ENCODE measurements at places on chromosomes 12 and 14.

DNA sequence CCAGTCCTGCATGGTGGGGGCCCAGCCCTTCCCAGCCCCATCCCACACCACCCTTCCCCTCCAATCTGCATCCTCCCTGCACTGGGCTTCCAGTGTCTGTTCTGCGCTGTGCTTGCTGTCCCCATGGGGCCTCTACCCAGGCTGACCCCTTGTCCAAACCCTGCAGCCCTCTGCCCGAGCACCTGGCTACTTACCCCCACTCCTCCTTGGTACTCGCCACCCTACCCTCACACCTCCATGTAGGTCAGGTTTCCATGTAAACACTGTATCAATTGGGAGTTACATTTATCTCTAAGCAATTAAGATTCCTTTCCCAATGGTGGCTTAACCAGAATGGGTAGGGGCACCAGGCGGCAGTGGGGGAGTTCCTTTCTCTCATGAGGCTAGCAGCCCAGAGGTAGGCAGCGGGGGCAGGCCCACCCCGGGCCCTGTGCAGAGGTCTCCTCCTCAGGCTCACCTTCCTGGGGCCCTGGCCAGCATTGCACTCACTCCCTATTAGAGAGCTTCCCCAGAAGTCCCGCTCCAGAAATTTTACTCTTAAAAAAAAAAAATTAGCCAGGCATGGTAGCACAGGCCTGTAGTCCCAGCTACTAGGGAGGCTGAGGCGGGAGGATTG is 76.6 kb upstream of the CCND2 start:
- no peak for DNase-seq

DNA sequence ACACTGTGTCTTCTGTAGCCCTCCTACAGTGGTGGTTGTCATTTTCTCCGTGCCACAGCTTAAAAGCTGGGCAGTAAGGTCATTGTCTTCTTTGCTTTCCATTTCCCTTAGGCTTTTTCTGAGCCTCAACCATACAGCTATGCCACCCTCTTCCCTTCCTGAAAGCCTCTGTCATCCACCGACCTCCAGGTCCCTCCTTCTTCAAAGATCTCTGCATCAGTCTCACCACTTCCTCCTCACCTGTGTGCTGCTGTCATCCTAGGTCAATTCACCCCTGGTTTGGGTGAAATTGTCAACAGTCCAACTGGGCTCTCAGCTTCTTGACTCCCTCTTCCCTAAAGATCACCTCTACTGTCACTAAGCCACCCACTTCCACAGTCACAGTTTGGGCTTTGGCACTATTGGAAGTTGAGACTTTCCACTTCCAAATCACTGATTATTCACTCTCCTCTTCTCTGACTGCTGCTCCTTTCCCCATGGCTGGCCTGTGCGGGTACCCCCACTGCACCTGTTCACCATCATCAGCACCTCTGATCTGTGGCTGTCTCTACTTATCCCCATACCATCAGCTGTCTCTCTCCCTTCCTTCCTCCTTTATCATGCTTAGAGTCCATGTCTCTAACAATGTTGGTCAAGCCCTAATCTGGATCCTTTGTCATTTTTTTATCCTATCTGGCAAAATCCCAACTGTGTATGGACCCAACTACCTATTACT is 15.5 kb upstream of the TSPAN9 start:
- no peak for DNase-seq

DNA sequence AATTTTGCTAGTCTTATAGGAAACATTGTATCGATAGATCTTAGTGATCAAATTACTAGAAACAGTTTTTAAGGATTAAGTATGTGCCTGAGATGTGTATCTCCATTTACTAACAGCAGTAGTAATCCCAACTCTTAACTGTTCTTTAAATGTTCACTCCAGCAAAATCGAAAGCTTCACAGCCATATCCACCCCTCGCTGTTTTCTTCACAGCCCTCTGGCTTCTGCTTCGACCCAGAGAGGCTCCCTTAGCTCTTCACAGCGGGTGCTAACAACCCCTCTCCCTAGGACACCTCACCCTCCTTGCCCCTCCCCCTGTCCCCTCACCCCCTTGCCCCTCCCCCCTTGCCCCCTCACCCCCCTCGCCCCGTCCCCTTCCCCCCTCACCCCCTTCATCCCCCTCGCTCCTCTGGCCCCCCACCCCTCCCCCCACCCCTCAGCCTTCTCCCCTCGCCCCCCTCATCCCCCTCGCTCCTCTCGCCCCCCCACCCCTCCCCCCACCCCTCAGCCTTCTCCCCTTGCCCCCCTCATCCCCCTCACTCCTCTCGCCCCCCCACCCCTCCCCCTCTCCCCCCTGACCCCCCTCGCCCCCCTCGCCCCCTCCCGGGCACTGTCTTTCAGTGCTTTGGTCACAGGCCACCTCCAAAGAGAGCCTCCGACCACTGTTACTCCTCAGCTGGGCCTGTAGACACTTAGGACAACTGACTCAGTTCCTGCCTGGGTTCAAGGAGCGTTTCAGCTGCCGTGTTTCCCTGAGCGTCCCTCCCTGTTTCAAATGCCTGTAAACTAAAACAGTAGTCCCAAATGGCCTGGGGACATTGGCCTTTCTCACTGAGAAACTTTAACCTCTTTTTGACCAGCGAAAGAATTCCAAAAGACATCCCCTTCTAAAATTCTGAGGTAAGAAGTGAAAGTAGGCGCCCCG is 46.0 kb upstream of the DYNC1H1 start:
- DNase-seq = no peak

DNA sequence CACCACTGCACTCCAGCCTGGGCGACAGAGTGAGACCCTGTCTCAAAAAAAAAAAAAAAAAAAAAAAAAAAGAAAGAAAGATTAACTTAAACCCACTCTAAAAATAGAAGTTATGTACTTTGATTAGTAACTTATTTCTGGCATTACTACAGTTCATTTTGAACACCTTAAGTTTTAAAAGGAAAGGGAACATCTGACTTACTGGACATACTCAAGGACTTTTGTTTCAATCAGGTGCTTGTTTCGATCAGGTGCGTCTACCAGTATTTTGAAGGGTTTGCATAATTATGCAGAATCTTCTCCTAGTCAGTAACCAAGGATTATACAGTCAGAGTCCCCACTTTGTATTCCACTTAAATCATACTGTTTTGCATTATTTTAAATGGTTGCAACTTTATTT is 105.6 kb downstream of the DERA start:
- no peak for DNase-seq

DNA sequence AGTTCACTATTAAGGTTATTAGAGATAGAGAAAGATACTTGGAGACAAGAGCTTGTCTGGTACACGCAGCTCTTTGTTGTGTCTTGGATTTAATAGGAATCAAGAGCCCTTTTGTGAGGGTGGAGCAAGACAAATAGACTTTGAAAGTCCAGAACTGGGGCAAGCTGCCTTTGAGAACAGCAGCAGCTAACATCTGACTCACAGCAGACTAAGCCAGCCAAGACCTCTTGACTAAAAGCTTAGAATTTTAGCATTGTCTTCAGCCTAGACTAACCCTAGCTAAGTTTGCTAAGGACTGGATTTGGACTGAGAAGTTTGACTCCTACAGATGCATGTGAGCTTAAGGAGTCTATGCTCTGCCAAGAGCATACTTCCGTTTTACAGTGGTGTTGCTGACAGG is 201.9 kb upstream of the RBM19 start:
- DNase-seq = no peak

Measured in DMS153 (cell line).